ENCODE measurements at places on chromosomes 11 and 22. TPM values are rescaled to one million over a fixed set of nuclear protein-coding genes. Genes with fewer than 3 reads are reported as not detected.

The ALG9 gene
- 60.2 TPM for total RNA-seq

The GUCY1A2 gene
- total RNA-seq: 44.6 TPM

The IL18BP gene
- total RNA-seq: 24.6 TPM

- H3K27ac ChIP-seq: no peak overlapping the region
- H3K4me1 ChIP-seq: no peaks in the 10 kb centered on the region
Measured at GRCh38 chr11:1228101-1228821, 5.4 kb downstream of the MUC5B start.

GRCh38 chr11:24934733-24935439 lies 438.0 kb downstream of the LUZP2 start:
- H3K4me3 ChIP-seq: no peak overlapping the region
- no peaks in the 10 kb centered on the region for H3K4me1 ChIP-seq
- H3K27me3 ChIP-seq: no peaks in the 10 kb centered on the region
- no peaks in the 10 kb centered on the region for H3K36me3 ChIP-seq
- H3K27ac ChIP-seq: no peak overlapping the region
